ENCODE measurements at places on chromosomes 1 and 21.

GRCh38 chr1:236343246-236343870 lies 50.7 kb upstream of the EDARADD start:
- no peak for DNase-seq

- DNase-seq: no peak
Measured at GRCh38 chr1:158290321-158290844, 660 bp downstream of the CD1C start.

GRCh38 chr1:96588416-96588995 lies 133.1 kb upstream of the PTBP2 start:
- no peak for DNase-seq

- DNase-seq: no peak
Measured at GRCh38 chr1:38210021-38210894, 163.7 kb upstream of the POU3F1 start.

GRCh38 chr21:15301736-15302135 lies 236.9 kb upstream of the NRIP1 start:
- no peak for DNase-seq

DNA sequence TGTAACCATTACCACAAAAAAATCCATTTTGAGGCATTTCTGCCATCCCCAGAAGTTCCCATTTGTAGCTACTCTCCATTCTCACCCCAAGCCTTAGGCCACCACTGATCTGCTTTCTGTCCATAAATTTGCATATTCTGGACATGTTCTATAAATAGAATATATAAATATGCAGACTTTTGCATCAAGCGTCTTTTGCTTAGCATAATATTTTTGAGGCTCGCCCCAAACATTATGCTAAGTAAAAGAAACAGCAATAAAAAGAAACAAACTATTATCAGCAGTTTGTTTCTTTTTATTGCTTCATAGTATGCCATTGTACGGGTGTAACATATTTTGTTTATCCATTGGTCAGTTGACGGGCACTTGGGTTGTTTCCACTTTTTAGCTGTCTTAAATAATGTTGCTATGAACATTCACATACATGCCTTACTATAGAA lies 7.9 kb downstream of the TFAP2E start:
- DNase-seq: no peak

- no peak for DNase-seq
Measured at GRCh38 chr21:16159213-16159970, 429.6 kb downstream of the USP25 start.

GRCh38 chr1:39406533-39407450 lies 84.6 kb upstream of the BMP8A start:
- DNase-seq: no peak
